ENCODE measurements at places on chromosomes 2 and 18.
A peak's percentile ranks its signal among the peaks of the same experiment; 100 is the strongest.

DNA sequence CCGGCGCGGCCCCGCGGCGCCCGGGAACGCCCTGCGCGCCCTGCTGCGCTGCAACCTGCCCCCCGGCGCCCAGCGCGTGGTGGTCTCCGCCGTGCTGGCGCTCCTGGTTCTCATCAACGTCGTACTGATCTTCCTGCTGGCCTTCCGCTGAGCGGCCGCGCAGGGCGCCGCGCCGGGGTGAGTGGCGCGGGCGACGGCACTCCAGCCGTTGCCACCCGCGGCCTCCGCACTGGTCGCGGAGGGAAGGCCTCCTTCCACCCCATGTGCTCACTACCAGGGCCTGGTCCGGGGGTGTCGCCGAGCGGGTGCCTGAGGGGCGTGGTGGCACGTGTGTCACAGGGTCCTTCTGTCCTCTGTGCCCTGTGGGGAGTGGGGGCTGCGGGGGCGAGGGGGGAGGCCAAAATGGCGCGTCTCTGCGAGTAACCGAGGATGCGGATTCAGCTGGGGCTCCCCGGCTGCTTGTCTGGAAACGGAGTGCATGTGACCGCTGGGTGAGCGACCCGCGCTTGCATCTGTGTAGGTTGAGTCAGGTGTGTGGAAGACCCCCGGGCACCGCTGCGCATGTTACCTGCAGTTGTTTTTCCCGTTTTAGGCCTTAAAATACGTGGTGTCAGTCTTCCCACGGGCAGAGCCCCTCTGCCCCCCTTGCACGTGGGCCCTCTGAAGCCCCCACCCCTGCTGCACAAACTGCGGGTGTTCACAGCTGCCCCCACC, 58.0 kb downstream of the FAM168B start:
- no peak for DNase-seq

- DNase-seq = no peak
These were observed 165.9 kb downstream of the DYSF start for GRCh38 chr2:71619230-71619741.

GRCh38 chr2:233800208-233800607, 22.1 kb downstream of the MROH2A start:
- no peak for DNase-seq

DNA sequence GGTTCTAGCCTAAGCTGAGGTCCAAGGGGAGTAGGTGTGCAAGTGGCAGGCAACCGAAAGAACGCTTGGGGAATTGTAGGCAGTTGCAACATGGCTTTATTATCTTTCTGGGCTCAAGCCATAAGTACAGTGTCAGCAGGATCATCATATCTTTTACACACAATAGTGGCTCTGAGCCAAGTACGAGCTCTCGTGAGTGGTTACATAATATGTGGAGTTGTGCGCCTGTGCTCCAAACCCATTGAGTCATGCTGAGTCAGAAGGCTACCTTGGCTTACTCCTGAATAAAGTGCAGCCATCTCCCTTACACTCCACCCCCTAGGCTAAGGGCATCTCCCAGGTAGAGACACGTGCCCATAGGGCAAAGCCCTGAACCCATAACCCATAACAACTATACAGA, 233.9 kb downstream of the SATB2 start:
- no peak for DNase-seq

GRCh38 chr2:120150040-120150482, 73.1 kb downstream of the TMEM185B start:
- no peak for DNase-seq

- no peak for DNase-seq
These were observed 594 bp downstream of the RAD51AP2 start for GRCh38 chr2:17517481-17518211.

DNA sequence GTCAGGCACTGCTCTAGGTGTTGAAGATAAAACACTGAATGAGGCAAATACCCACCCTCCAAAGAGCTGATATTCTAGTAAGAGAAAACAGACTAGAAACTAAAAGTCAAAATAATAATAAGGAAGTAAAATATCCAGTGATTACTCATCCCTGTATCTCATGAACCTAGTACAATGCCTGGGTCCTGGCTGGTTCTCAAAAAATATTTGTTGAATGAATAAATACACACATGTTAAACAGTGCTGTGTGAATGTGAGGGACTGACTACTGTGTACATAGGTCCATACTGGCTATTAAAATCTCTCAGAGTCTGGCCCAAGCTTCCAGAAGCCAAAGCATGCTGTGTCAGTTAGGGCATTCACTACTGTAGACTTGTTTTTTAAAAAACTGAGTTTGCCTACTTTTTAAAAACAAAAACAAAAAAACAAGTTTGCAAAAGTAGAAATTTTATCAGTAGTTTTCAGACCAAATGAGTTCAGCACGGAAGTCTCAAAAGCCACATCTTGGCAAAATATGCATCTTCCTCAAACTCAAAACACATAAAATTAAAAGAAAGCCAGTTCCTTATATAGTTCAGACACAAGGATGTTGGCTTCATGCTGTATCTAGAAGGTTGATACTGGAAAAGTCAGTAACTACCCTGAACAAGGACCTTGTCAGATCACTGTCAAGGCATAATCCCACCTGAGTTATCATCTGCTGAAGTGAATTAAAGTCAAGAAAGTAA, 136.2 kb downstream of the THADA start:
- no peak for DNase-seq

- no peak for DNase-seq
These were observed 15.5 kb upstream of the NEURL3 start for GRCh38 chr2:96520697-96521096.

- no peak for DNase-seq
These were observed 204.5 kb upstream of the LRATD1 start for GRCh38 chr2:14428056-14428455.

- no peak for DNase-seq
These were observed 1.8 kb upstream of the PTPN18 start for GRCh38 chr2:130354139-130354428.

DNA sequence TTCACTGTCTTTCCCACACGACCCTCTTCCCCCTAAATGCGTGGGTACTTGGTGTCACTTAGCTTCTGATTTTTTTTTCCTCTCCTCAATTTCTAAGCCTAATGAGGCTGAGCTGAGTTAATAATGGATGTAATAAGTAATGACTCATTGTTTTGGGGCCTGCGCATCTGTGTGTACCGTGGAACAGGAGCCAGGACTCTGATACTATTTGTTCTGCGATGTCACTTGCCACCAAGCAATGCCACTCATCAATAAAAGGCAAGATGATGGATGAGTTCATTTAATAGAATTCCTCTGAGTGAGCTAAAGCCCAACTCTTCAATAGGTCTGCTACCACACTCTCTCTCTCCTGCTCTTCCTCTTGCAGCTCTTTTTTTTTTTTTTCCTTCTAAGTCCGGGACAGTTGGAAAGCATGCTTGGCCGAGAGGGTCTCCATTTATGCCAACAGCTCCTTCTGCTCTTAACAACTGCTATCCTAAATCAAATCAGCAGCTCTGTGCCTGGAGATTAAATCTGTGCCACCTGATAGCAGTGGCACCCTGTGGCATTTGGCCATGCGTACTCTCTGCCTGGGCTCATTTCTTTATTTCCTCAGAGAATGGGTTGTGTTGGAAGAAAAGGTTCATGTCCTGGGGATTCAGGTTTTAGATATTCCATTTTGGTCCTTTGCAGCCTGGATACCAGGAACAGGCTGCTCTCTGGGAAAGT, 1284.2 kb upstream of the PIK3C3 start:
- no peak for DNase-seq

DNA sequence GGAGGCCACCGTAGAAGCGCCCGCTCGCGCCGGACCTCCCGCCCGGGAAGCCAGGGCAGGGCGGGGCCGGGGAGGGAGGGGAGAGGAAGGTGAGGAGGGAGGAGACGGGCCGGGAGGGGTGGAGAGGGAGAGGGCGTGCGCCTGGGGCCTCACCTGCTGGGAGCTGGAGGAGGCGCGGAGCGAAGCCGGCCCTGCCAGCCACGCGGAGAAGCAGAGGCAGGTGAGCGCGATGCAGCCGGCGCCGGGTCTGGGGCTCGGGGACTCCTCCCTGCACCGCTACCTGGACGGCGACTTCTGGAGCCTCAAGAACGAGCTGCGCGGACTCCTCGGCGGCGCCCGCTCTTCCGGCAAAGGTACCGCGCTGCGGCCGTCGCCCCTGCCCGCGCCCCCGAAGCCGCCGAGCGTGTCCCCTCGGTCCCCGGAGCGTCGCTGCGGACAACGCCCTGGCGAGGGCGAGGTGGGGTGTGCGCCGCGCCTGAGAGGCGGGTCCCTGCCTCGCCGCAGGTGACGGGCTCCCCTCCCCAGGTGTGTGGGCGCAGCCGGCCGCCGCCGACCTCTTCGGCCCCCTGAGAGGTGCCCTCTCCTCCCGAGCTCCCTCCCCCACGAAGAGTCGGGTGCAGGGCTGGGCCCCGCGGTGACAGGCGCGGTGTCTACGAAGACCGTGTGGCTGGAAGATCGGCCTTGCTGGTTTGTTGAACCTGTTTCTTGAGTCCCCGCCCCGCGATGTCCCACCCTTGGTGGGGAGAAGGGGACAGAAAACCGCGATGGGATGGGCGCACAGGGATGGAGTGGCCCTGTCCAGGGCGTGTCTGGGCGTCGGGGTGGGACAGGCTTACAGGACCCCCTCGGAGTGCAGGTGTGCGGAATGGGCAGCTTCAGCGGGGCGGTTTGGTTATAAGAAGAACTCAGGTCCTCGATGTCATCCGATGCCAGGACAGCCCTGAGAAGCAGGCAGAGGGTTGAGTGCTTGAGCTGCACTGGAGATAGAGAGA, at the start of gene ACOXL:
ACOXL (plus strand) TSS at position 152 of the 992 bp plus-strand sequence. CDS start 35,817 bp downstream, outside the sequence.
- DNase-seq = no peak

DNA sequence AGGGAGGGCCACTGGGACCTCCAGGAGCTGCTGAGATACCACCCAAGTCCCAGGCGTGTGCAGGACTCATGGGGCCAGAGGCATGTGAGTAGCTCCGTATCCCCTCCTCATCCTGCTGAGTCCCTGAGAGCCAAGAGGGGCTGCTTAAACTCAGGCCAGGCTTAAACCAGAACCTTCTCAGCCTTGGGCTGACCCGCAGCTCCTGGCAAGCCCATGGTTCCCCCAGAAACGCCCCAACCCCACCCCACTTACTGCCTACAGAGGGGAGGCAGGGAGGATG, 2.5 kb upstream of the NMUR1 start:
- no peak for DNase-seq

DNA sequence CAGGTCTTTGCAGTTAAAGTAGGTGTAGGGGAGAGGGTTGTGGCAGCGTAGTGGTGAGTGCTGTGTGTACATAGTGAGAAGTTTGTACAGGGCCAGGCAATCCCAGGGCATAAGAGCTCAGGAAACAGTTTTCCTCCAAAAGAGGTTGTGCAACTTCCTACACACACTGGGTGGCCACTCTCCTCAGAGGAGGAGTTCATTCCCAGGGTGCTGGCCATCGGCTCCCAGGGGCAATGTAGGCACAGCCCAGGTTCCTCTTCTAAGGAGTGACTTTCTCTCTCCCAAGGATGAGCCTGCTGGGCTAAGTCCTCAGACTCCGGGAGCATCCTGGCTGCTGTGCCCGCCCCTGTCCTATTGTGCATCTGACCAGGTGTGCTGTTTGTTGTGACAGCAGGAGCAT, 3.0 kb downstream of the ACOXL start:
- DNase-seq = no peak

GRCh38 chr2:20421988-20422370, 24.9 kb upstream of the RHOB start:
- peak; percentile 81 for DNase-seq

GRCh38 chr18:70195014-70195614, 10.4 kb downstream of the RTTN start:
- DNase-seq = no peak

DNA sequence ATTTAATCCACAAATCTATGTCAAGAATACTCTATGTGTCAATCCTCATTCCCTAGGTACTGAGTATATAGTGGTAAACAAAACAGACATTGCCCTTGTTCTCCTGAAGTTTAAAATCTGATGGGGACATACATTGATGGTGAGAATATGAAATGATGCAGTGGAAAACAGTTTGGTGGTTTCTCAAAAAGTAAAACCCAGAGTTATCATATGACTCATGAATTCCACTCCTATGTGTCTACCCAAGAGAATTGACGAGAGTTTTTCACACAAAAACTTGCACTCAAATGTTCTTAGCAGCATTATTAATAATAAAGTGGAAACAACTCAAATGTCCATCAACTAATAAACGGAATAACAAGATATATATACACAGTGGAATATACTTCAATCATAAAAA, 586.7 kb downstream of the CCDC85A start:
- peak; percentile 48 for DNase-seq

GRCh38 chr2:214126135-214126534, 284.7 kb upstream of the VWC2L start:
- DNase-seq = peak; percentile 7
